GM12864 (cell line): ENCODE measurements at places on chromosomes 6 and 20.

DNA sequence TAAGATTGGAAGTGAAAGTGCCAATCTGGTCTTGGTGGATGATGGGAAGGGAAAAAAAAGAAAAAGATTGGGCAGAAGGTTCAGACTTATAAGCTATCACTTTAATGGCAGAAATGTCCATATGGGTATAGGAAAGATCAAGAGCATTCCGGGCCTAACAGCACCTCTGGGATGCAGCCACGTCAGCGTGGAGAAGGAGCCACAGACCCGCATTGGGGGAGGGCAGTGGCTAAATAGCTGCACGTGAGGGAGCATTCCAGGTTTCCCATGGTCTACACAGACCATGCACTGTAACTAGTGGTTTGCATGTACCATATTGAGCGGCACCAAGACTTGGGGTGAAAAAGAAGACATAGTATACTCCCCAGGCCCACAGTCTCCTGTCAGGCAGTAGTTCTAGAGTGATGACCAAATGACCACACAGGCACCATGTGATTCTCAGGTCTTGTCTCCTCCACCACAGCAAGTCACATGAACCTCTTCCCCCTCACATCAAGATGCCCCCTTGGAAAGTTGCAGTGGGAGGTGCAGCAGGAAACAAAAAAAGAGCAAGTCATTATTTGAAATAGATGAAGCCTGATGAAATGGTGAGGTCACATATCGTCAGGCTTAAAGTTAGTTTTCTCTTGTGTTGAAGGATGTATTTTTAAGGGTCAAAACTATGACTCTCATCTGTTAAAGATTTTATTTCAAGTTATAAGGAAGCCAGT is 94.4 kb upstream of the TNFAIP3 start:
- DNase-seq: no peak

DNA sequence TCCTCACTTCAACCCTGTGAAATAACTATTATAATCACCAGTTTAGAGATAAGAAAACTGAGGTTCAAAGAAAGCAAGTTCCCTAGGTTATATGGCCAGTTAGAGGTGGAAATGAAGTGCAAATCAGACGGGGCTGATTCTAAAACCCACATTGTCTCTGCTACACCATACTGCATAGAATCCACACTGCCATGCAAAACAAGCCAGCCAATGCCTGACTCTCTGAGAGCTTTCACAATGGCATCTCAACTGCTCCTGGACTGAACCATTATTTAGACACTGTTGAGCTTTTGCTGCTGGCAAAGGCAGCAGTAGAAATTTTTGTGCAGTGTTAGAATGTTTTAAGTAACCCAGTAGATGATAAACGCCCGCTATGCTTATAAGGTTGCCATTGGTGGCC is 195.2 kb upstream of the CNR1 start:
- DNase-seq: no peak

GRCh38 chr6:77036400-77036799 is 426.9 kb downstream of the HTR1B start:
- no peak for DNase-seq

GRCh38 chr6:150666071-150666470 is 66.4 kb downstream of the PLEKHG1 start:
- no peak for DNase-seq

- no peak for DNase-seq
These were observed 100.0 kb downstream of the MBOAT1 start for GRCh38 chr6:20112241-20112640.

DNA sequence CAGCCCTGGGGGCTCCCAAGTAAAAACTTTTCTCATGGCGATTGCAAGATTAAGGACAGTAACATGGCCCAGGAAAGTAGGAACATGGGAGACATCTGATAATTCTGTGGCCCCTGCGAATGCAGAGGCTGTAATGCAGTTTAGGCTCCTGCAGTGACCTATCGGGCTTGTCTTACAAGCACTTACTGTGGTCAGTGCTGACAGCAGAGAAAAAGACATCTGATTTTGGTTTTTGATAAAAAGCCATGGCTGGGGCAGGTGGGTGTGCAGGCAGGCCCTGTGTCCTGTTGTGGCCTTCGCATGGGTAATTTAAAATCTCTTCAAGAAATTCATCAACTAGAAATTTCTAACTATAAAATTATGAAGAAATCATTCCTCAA is 19.3 kb upstream of the CCN6 start:
- DNase-seq: no peak

DNA sequence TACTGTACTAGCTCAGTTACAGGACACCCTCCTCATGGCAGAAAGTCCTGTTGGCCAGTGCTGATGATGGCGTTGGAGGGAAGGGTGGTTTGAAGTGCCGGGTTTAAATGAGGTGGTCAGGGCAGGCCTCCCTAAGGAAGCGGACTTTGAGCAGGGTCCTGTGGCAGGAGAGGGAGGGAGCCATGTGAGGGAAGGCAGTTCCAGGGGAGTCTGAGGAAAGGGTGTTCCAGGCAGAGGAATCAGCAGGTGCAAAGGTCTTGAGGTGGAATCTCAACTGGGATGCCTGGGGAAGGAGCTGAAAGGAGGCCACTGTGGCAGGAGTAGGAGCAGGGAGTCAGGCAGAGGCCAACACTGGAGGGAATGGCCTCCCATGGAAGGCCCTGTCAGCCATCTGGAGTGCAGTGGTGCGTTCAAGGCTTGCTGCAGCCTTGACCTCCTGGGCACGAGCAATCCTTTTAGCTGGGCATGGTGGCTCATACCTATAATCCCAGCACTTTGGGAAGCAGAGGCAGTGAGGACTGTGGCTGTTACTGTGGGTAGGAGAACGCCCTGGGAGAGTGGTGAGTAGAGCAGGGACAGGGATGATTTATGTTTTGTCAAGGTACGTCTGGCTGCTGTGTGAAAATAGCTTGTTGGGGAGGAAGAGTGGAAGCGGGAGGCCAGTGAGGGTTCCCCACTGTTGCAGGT is 26.2 kb downstream of the VSTM2L start:
- no peak for DNase-seq

GRCh38 chr6:14658886-14659561 is 541.5 kb downstream of the CD83 start:
- no peak for DNase-seq

GRCh38 chr6:28944412-28944865 is 20.7 kb upstream of the TRIM27 start:
- DNase-seq: peak; percentile 55

- DNase-seq: no peak
These were observed 81.8 kb downstream of the RNF217 start for GRCh38 chr6:125044066-125044465.
